ENCODE measurements at places on chromosomes 7 and 10.

GRCh38 chr7:22561321-22561811 lies 61.4 kb upstream of the STEAP1B start:
- no peak for DNase-seq

DNA sequence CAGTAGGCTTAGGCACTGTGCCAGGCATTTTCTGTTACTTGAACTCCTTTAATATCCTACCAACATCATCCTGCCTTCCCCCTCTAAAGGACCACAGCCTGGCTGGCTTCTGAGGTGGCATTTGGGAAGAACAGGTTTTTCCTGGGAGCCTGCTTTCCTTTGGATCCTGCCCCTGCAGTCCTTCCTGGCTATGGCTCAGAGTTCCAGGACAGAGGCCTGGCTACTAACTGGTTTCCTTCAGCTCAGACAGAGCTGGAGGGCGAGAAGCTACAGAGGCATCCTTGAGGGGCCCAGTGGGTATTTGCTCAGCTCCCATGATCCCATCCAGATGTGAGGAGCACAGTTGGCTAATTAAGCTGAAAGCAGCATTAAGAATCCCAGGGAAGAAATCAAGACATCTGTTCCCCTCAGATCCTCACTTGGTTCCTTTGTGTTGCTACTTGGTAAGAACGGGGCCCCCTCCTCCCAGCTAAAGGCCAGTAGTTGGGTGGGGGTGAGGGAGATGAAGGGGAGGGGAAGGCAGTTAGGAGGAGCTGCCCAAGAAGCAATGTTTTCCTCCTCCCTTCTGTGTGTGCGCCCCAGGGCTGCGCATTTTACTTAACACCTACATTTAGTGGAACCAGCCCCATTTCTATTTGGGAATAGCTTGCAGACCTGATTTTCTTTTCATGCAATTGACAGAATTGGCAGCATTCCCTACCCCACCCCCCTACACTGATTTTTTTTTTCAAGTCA lies 142.6 kb upstream of the SORCS3 start:
- DNase-seq = no peak

GRCh38 chr7:32093415-32094408 lies 23.5 kb upstream of the PDE1C start:
- DNase-seq = no peak

GRCh38 chr7:46253520-46253919 lies 332.4 kb upstream of the IGFBP3 start:
- DNase-seq = no peak

GRCh38 chr7:70406186-70406949 lies 725.6 kb upstream of the GALNT17 start:
- DNase-seq = no peak

DNA sequence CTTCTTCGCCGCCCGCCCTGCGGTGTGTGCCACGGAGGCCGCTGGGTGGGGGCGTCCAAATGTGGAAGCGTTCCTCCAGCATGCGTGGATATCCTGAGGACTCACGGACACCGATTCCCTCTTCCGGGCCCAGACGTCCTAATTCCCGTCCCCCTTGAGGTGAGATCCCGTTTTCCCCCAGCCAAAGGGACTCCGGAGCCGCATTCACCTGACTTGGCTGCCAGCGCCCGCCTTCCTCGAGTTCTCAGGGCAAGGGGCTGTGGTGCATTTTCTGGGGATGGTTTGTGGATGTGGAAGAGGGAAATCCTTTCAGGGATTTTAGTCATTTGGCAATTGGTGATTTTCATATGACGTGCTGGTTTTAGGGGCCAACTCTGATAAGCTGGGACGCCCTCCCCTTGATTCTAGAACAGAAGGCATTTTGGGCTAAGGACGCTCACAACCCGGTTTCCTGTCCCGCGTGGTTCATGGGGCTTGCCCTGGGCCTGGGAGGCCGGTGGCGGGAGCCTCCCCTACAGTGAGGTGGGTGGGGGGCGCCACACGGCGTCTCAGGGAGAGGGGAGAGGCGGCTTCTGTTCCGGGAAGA lies 165.4 kb downstream of the ACTR3B start:
- DNase-seq = no peak

DNA sequence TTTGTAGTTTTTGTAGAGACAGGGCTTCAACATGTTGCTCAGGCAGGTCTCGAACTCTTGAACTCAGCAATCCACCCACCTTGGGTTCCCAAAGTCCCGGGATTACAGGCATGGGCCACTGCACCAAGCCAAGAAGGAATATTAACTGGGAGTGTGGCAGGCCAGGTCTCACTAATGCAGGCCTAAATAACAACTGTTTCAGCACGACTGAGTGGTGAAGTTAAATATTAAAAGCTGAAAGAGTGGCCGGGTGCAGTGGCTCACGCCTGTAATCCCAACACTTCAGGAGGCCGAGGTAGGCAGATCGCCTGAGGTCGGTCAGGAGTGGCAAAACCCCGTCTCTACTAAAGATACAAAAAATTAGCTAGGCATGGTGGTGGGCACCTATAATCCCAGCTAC lies 21.1 kb downstream of the CHUK start:
- DNase-seq = no peak

GRCh38 chr10:68565658-68566057 lies 5.5 kb downstream of the TET1 start:
- no peak for DNase-seq

- DNase-seq = no peak
Measured at GRCh38 chr7:69036301-69036700, 562.0 kb upstream of the AUTS2 start.
